Stimulated activated CD8-positive, alpha-beta memory T cell treated with anti-CD3 and anti-CD28 coated beads, Interleukin-7, amount 100 ng/mL, for 1 hour (primary cell): ENCODE measurements at places on chromosomes 11 and 22.
A peak's percentile ranks its signal among the peaks of the same experiment; 100 is the strongest.

- peak; percentile 60 for DNase-seq
Observed at GRCh38 chr11:11798586-11799438, 43.0 kb upstream of the USP47 start.

DNA sequence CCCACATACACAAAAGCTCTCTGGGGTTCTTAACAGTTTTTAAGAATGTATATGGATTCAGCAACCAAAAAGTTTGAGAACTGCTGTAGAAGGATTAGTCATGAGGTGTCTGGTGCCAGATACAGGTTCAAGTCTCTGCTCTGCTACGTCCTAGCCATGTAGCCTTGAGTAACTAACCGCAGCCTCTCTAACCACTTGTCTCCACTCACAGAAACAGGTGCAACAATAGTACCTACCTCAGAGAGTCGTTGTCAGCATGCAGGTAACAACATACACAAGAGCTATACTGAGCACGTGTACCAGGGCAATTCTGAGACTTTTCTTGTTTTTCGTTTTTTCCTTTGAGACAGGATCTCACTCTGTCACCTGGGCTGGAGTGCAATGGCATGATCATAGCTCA lies 26.9 kb downstream of the CBX7 start:
- no peak for DNase-seq

DNA sequence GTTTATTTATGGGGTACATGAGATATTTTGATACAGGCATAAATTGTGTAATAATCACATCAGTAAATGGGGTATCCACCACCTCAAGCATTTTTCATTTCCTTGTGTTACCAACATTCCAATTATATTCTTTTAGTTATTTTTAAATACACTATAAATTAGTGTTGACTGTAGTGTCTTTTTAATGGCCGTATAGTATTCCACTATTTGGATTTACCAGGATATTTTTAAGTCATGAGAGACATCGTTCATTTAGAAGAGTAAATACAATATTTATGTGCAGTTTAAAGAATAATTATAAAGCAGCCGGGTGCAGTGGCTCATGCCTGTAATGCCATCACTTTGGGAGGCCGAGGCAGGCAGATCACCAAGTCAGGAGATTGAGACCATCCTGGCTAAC lies 6.2 kb upstream of the SPI1 start:
- DNase-seq, result no peak

GRCh38 chr11:67010296-67010905 lies 12.5 kb upstream of the SYT12 start:
- DNase-seq, result no peak

DNA sequence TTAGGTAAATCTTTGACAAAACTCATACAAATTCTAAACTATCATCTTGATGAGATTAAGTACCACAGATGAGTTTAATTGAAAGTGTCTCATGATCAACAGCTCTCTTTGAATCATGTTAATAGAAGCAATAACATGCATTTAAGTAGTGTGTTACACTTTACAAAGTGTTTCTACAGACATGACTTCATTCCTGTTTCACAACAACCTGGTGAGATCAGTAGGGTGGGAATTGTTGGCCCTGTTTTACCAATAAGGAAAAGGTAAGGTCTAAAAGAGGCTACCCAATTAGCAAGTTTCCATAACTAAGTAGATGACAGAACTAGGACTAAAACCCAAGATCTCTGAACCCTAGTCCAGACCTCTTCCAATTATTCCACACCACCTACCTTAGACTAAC lies 12.7 kb upstream of the PRSS23 start:
- no peak for DNase-seq

GRCh38 chr11:131056036-131056435 lies 139.8 kb upstream of the SNX19 start:
- DNase-seq, result no peak

DNA sequence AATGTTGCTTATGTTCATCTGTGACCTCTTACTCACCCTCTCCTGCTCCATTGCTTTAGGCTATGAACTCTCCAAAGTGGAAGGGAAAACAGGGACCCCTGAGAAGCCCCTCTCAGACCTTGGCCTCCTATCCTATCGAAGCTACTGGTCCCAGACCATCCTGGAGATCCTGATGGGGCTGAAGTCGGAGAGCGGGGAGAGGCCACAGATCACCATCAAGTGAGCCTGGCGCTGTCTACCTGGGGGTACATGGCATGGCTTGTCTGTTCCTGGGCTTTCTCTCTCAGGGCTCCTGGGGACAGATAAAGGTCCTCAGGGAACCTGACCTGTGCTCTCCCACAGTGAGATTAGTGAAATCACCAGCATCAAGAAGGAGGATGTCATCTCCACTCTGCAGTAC lies 2.1 kb downstream of the RNASEH2C start:
- no peak for DNase-seq

- DNase-seq, result no peak
Observed at GRCh38 chr11:123439616-123440015, 9.5 kb downstream of the GRAMD1B start.

- DNase-seq, result no peak
Observed at GRCh38 chr22:44026066-44026629, 2.0 kb downstream of the PARVB start.

DNA sequence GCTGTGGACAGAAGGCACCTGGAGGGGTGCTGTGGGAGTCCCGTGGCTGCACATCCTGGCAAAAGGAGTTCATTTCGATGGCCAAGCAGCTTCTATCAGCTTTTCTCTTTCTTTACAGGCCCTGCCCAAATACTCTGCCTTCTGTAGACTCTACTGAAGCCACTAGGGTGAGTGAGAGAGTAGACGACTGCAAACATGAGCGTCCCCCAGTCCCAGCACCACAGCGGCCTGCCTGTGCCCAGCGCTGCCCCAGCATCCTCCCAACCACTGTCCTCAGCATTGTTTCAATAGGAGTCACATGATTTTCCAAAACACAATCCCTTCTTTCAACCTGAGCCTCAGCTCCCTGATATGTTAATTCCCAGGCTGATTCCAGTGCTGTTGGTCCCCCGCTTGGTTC lies 110.0 kb downstream of the KIRREL3 start:
- DNase-seq, result no peak

DNA sequence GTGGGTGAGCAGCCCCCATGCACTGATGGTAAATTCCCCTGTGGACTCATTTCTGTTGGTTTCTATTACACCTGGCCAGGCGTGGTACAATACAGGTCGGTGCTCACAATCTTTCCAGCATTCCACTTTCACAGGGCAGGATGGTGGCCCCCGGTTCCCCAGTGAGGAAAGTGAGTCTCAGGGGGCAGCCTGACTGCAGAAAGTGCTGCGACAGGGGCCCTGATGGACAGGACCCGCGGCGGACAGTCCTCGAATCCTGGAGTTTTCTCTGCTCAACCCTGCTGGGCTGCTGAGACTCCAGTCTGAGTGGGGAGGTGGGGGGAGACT lies 3.1 kb upstream of the PGGHG start:
- no peak for DNase-seq

- no peak for DNase-seq
Observed at GRCh38 chr22:22721681-22722354, 77.4 kb downstream of the GGTLC2 start.

- no peak for DNase-seq
Observed at GRCh38 chr22:47335958-47336357, 573.5 kb downstream of the TBC1D22A start.

- no peak for DNase-seq
Observed at GRCh38 chr22:39254789-39255298, 10.1 kb upstream of the PDGFB start.

DNA sequence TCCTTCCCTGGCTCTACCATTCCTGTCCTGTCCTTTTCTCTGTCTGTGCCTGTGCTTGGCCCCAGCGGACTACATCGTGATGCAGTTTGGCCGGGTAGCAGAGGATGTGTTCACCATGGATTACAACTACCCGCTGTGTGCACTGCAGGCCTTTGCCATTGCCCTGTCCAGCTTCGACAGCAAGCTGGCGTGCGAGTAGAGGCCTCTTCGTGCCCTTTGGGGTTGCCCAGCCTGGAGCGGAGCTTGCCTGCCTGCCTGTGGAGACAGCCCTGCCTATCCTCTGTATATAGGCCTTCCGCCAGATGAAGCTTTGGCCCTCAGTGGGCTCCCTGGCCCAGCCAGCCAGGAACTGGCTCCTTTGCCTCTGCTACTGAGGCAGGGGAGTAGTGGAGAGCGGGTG lies 20.4 kb downstream of the TUB start:
- DNase-seq, result no peak

DNA sequence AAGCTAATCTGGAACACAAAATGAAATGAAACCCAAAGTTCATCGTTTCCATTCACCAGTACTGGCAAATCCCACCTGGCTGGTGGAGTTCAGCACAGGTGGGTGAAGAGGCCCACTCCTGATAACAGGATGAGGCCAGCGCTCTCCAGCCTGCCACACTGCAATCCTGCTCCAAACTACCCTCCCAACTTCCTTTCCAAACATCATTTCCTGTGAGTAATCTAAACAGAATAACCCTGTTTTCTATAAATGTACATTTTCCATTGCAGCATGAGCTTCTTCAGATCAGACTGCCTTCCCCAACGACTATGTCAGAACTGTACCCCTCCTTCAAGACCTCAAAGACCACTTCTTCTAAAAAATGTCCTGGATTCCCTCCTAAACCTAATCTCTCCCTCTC lies 15.9 kb upstream of the NFRKB start:
- DNase-seq, result no peak

GRCh38 chr11:15146271-15147003 lies 31.7 kb downstream of the INSC start:
- DNase-seq, result no peak

DNA sequence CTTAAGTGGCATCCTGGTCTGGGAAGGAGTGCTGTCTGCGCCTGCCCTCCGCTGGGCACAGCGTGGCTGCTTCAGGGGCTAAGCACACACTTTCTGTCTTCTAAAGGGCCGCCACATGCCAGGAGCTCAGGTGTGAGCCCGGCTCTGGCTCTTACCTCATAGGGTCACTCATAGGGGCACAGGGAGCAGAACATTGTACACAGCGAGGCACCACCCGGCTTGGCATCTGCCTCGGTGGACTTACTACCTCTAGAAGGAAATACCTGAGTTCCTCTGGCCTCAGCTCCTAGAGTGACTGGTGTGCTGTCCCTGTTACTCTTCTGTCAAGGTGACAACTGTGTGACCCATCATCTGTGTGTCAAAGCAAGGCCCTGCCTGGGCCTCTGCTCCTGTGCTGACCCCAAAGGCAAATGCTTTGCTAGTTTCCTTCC lies 13.4 kb downstream of the NEAT1 start:
- no peak for DNase-seq

- no peak for DNase-seq
Observed at GRCh38 chr11:126918556-126918955, 82.0 kb downstream of the KIRREL3 start.

- no peak for DNase-seq
Observed at GRCh38 chr11:26715133-26715532, 6.7 kb downstream of the SLC5A12 start.
